ENCODE measurements at places on chromosomes 11 and 22. TPM values are rescaled to one million over a fixed set of nuclear protein-coding genes. Genes with fewer than 3 reads are reported as not detected.

DNA sequence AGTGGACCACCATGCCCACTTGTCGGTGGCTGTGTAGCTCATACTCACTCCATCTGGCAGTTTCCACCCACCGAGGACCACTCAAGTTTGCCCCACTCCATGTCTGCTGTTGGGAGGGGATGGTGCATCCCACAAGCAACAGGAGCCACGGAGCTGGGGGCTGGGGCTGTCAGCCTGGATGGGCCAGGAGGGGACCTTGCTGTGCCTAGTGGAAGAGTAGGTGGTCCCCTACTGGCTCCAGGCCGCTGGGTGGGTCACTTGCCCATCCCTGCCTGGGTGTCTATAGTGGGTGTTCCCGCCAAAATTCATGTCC lies 57.0 kb downstream of the SMIM38 start:
- H3K4me3 ChIP-seq, result no peak overlapping the region
- DNase-seq, result no peak
- H3K36me3 ChIP-seq, result no peaks in the 10 kb centered on the region

DNA sequence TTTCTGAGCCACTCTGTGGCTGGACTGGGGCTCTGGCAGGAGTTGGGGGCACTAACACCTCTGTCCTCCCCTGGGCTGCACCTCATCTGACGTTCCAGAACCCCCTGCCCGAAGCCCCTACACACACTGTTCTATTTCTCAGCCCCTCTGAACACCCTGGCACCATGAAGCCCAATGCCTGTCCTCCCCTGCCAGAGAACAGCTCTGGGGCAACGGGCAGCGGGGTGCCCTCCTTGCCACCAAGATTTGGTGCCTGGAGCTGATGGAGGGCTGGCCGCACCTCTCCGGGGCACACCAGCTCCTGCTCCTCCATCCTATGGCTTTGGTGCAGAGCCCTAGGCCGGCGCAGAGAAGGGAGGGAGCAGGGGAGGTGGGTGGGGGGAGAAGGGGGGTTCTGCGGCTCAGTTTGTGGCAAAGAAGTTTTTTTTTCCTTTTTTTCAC lies 16.3 kb downstream of the DUSP8 start:
- H3K27me3 ChIP-seq, result no peaks in the 10 kb centered on the region
- H3K27ac ChIP-seq, result no peak overlapping the region
- no peaks in the 10 kb centered on the region for H3K36me3 ChIP-seq
- no peaks in the 10 kb centered on the region for H3K4me1 ChIP-seq
- no peak overlapping the region for H3K4me3 ChIP-seq
- DNase-seq, result no peak

RAB3IL1 gene
- total RNA-seq, result not detected

SLC1A2 gene
- 0.08 TPM for total RNA-seq

DNA sequence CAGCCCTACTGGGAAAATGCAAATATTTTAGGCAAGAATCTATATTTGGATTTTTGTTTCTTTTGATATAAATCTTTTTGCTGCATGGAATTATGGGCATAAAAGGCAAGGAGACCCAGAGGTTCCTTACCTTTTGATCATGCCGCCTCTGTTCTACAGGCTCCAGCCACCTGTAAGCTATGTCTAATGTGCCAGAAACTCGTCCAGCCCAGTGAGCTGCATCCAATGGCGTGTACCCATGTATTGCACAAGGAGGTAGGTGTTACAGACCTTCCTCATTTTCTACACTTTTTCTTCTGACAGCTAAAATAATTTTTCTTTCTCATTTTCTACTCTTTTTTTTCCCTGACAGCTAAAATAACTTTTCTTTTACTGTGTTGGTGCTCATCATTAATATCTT lies 8.2 kb upstream of the BACE1-AS start:
- H3K27ac ChIP-seq, result no peak overlapping the region
- no peak overlapping the region for H3K4me3 ChIP-seq
- H3K36me3 ChIP-seq, result peaks cover 4% of the 10 kb centered on the region

- DNase-seq, result no peak
- H3K36me3 ChIP-seq, result no peaks in the 10 kb centered on the region
- H3K27me3 ChIP-seq, result no peaks in the 10 kb centered on the region
- H3K4me1 ChIP-seq, result peaks cover 6% of the 10 kb centered on the region
- H3K4me3 ChIP-seq, result no peak overlapping the region
Observed at GRCh38 chr11:129976328-129976727, 26.3 kb downstream of the PRDM10 start.

GNG3 gene
- not detected for total RNA-seq

SYT9 gene
- not detected for total RNA-seq

Measured in GM12878 (cell line).